CD8-positive, alpha-beta memory T cell (primary cell): ENCODE measurements at places on chromosomes 5 and 9. TPM values are rescaled to one million over a fixed set of nuclear protein-coding genes. Genes with fewer than 3 reads are reported as not detected.

DNA sequence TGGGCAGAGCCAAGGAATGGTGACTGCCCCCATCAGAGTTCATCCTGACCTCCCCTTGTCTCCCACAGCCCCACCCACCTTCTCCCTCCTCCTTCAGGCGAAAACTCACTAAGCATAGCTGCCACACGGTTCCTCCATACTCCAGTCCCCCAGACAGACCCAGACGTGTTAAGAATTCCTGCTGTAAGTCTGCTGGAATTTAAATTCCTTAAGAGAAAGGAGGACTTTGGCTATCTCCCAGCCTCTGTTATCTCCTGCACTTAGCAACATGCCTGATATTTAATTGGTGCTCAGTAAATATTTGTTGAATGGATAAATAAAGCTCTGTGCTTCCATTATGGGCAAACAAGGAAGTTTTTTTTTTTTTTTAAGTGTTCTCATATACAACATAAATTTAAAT, 213.7 kb downstream of the RFK start:
- no peak for DNase-seq

DNA sequence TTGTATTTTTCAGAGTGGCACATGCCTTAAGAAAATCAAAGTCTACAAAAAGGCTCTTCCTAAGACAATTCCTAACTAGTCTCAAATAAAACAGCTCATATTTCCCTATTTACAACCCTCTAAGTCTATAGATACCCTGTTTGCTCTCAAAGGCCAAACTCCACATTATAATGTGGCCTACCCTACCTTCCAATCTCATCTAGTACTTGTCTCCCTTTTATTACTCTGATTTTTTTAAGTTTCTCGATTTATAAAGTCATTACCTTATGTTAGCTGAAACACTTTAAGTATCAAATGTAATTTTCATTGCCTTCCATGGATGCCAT, 19.4 kb downstream of the KIAA1191 start:
- DNase-seq, result no peak

- no peak for DNase-seq
These were observed 34.8 kb downstream of the LSM11 start for GRCh38 chr5:157778121-157778805.

Gene FRMD3
- total RNA-seq, result 0.68 TPM

Gene PTCH1
- total RNA-seq, result 7.9 TPM

DNA sequence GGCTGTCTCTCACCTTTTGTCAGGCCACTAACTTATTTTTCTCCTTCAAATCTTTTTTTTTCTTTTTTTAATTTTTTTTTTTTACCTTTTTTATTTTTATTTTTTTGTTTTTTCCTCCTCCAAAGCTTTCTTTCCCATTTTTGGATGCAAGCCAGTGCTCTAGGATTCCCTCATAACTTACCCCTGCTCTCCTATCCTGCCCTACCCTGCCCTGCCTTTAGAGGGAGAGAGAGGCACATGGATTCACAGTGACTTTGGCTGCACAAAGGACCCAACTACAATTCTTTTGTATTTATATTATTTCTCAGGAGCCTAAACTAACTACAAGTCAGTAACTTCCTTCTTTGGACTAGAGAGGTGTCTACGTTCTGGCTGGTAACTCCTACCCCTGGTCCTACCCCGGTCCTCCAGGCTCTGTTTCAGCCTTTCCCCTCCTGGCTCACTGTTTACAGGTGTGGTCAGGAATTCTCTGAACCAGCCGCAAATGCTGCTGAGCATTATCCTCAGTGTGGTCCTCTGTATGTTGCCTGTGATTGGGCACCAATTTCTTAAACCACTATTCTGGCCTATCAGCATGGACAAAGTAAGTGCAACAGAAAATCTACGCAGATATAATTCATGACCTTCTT, 8.4 kb upstream of the RUSC2 start:
- no peak for DNase-seq

DNA sequence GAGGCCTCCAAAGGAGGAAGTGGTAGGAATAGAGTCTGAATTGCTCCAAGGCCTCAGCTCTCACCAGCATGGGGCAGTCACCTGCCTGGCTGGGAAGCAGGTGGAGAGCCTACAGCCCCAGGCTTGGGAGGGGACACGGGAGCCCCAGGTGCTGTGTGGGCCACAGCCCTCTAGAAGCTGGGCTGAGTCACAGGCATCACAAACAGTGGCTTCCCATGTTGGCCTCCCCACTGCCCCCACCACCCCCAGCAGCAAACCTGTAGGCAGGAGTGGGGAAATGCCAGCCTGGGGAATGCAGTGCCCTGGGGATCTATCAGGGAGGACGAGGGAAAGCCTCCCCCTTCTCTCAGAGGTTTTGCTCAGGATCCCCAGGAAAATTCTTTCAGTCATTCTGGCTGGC, 309.6 kb downstream of the SLIT3 start:
- no peak for DNase-seq

- no peak for DNase-seq
These were observed 9.3 kb downstream of the SLC27A6 start for GRCh38 chr5:128974567-128974966.

DNA sequence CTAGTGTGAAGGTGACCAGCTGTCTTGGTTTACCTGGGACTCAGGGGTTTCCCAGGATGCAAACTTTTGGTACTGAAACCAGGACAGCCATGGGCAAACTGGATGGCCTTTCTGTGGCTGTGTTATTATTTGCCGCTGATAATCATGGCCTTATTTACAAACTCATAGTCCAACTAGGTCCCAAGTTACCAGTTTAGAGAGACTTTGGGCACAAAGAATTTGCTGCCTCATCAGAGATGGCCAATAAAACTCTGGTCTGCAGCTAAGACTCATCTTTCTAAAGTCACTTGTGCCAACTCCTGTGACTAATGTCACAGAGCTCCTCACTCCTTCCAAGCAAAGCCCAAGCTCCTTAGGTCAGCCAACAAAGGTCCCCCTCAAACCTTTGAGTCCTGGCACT, 47.5 kb upstream of the PLPP6 start:
- no peak for DNase-seq

Gene PCDHB4
- total RNA-seq, result not detected
